ENCODE measurements at places on chromosomes 13 and 19.
A peak's percentile ranks its signal among the peaks of the same experiment; 100 is the strongest.

GRCh38 chr19:34236035-34236987 lies 18.0 kb upstream of the GARRE1 start:
- DNase-seq = peak; percentile 30

GRCh38 chr13:71860547-71861138 lies 6.4 kb downstream of the DACH1 start:
- DNase-seq = no peak

DNA sequence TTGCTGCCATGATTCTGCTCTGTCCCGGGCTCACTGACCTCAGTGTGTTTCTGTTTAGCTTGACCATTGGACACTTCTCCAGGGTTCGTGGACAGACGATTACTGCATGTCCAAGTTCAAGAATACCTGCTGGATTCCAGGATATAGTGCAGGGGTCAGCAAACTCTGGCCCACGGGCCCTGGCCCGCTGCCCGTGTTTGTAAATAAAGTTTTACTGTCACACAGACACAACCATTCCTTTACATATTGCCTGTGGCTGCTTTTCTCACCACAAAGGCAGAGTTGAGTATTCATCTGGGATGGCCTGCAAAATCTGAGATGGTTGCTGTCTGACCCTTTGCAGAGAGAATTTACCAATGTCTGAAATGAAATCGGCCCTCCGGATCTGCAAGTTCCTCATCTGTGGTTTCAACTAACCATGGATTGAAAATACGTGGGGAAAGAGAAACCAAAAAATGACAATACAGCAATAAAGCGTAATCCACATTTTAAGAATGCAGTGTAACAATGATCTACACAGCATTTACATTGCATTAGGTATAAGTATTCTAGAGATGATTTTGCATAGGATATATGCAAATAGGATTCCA lies 25.9 kb upstream of the F2RL3 start:
- DNase-seq = no peak

DNA sequence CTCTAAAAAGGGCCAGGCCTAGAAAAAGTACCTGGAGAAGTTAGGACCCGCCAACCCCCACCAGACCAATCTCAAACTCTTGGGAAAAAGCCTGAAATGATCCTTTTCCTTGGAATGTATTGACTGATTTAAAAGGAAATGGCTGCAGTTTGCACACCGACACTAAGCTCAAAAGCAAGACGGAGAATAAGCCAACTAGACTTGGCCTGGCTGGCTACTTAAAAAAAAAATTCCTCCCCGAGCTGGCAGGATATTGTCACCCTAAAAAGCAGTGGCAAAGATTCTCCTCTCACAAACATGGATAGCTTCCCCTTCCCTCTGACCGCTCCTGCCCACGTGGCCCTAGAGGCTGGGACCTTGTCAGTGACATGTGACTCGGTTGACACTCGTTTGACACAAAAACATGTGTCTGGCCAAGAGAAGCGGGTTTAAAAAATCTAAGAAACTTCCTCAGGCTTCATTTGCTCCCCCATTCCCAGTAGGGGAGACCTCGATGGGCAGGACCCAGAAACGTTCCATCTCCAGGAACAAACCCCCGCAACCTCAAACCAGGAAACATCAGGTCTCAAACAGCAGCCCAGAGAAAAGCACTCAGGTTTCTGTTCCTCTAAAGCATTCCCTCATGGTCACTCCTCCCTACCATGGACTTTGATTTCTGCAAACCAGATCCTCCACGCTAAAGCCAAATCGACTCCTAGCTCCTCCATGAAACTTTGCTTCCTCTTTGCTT lies 1.3 kb downstream of the RFX1 start:
- DNase-seq = peak; percentile 38

DNA sequence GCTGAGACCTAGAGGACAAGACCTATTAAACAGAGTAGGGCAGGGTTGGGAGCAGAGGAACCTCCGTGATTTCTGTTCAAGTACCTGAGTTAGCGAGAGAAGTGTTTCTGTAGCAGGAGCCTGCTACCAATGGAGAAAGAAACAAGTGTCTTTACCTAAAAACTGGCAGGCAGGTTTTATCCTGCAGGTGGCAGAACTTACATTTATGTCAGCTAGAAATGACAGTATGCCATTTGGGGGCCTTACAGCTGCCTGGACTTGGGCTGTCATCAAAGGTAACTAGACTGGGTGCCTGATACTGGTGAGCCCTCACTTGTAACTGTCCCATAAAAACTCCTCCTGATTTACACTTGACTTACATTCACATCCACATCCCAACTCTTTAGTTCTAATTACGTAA lies 185.3 kb upstream of the MIR17HG start:
- DNase-seq = no peak

DNA sequence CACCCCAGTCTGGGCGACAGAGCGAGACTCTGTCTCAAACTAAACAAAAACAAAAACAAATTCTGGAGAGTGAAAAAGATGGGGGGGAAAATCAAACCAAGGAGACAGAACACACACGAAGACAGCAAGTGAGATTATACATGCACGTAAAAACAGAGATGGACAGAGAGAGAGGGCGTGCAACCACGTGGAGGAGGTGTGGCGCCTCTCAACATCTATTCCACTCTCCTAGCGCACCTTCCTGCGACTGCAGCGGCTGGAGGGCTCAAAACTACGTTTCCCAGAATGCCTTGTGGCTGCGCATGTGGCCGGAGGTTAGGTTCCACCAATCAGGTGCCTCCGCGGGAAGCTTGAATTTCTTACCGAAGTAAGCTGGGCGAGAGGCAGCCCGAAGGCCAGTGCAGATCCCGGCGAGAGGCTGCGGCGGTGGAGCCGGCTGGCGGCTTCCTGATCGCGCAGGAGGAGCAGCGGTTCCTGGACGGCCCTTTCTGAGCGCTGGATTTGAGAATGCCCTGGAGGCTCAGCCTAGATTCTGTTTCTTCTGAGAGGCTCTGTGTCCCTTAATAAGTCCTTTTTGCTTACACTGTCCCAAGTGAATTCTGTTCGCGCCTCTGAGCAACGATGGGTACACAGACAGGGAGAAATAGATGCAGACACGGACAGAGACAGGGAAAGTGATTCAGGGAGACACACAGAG lies 13.1 kb upstream of the NANOS2 start:
- DNase-seq = peak; percentile 80

DNA sequence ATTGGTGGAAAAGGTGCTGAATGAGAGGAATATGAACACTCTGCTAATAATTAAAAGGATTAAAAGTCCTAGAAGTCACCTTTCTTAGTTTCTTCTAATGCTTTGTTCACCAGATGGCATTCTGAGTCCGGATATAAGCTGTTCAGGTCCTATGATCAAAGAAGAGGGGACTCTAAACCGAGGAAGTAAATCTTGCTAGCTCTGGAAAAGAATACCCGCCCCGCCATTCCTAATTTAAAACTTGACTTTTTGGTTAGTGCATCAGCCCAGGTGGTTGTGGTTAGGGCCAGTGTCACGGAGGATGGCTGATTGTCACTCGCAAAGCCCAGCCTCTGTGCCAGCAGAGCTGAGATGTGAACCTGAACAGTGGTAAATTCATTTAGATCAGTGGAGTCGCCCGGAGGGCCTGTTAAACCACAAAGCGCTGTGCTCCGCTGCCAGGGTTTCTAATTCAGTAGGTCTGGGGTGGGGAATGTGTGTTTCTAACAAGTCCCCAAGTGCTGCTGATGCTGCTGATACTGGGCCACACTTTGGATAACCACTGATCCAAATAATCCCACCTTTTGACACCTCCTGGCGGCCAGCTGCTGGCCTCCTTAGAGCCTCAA lies 425.4 kb downstream of the DCT start:
- DNase-seq = no peak

- no peak for DNase-seq
Observed at GRCh38 chr19:5463959-5464358, 8.7 kb downstream of the ZNRF4 start.

- peak; percentile 64 for DNase-seq
Observed at GRCh38 chr19:44748426-44749254, at the start of gene BCL3. Gene BCL3 (plus strand): TSS chr19:44748708. CDS start chr19:44748791, 83 bp downstream.

GRCh38 chr19:45172611-45173208 lies 5.3 kb downstream of the TRAPPC6A start:
- no peak for DNase-seq

- DNase-seq = no peak
Observed at GRCh38 chr13:48319531-48320398, 16.2 kb downstream of the RB1 start.

DNA sequence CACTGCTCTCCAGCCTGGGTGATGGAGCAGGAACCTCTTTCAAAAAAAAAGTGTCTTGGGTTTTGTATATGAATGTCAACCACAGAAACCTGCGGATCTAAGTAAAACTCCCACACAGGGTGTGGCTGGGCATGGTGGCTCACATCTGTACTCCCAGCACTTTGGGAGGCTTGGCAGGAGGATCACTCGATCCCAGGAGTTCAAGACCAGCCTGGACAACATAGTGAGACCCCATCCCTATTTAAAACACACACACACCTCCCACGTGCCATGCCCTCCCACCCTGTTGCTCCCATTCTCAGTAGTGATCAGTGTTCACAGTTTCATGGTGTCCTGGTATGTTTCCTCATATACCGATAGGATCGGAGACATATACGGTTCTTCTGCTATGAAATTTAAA lies 9.2 kb downstream of the TMED1 start:
- no peak for DNase-seq

GRCh38 chr19:32566246-32566830 lies 14.7 kb upstream of the PDCD5 start:
- DNase-seq = peak; percentile 75

DNA sequence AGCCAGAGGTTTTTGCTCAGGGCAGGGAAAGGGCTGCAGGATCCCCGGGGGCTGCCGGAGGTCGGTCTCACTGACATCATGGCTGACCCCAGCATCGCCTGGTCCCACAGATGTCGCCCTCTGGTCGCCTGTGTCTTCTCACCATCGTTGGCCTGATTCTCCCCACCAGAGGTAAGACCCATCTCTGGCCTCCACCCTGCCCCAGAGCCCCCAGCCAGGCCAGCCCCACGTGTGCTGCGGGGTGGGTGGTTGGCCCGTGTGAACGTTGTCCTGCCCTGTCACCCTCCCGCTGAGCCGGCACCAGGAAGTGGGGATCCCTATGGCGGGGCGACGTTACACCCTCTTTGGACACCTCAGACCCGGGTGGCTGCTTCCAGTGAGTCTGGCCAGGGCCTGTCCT lies 906 bp downstream of the FXYD5 start:
- no peak for DNase-seq

GRCh38 chr19:23779645-23780044 lies 21.0 kb upstream of the ZNF681 start:
- no peak for DNase-seq

DNA sequence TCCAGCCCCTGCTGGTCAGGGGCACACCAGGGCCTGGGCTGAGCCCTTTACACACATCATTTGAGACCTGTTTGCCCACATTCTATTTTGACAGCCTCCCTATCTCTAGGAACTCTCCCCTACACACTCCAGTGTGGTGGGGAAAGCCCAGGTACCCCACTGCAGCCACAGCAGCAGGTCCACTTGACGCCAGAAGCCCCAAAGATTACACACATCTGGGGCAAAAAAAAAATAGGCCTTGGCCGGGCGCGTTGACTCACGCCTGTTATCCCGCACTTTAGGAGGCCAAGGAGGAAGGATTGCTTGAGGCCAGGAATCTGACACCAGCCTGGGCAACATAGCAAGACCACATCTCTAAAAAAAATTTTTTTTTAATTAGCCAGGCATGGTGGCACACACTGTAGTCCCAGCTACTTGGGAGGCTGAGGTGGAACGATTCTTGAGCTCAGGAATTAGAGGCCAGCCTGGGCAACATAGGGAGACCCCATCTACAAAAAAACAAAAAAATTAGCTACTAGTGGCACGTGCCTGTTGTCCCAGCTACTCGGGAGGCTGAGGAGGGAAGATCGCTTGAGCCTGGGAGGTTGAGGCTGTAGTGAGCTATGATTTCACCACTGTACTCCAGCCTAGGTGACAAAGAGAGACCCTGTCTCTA lies 18.0 kb upstream of the CD22 start:
- no peak for DNase-seq

DNA sequence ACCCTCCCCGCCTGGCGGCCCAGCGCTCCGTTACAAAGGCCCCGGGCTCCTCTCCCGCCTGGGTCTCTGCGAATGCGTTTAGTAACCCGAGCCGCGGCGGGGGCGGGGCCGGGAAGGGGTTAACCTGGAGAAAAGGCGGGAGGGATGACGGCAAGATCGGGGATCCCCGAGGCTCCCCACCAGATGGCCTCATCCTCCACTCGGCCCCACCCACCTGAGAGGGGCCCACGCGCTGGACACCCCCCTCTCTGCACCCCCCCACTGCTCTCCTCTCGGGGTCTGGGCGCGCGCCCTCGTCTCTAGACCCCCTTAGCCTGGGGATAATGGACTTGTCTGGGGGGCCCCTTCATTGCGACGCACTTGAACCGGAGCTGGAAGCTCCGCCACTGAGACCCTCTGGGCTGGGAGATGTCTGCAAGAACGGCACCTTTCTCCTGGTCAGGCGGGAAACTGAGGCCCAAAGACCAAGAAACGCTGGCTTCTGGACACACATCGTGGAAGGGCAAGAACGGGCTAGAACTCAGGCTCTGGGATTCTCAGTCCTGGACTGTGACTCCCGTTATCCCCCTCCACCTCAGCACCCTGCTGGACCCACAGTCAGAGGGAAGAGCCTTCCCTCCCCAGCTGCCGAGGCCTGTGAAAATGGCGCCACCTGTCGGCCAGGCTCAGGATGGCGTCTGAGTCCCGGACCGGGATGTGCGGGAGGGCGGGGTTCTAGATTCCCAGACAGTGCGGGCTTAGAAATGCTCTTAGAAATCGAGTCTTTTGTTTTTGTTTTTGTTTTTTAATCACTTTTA lies 2.9 kb upstream of the LTBP4 start:
- DNase-seq = peak; percentile 82

GRCh38 chr19:3458229-3459088 lies 21.9 kb downstream of the SMIM24 start:
- no peak for DNase-seq

GRCh38 chr13:109684824-109685202 lies 101.6 kb downstream of the IRS2 start:
- DNase-seq = peak; percentile 85

DNA sequence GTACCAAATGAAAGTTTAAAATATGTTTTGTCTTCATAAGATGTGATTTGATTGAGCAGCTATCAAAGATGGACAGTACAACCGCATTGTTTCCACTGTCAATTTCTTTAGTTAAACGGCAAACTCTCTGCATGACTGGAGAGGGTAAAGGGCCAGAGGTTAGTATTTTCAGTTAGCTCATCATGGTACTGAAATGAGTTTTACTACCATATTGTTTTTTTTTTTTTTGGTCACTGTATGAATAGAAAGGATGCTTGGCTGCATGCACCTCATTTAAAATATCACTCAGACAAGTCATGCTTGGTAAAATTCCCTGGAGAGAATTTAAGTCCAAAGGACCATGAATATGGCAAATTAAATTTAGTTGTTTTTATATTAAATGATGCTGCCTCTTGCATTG lies 942.1 kb upstream of the SPRY2 start:
- DNase-seq = no peak

Data from fibroblast of mammary gland (primary cell).